ENCODE measurements at places on chromosomes 6 and 20. TPM values are rescaled to one million over a fixed set of nuclear protein-coding genes. Genes with fewer than 3 reads are reported as not detected.

DNA sequence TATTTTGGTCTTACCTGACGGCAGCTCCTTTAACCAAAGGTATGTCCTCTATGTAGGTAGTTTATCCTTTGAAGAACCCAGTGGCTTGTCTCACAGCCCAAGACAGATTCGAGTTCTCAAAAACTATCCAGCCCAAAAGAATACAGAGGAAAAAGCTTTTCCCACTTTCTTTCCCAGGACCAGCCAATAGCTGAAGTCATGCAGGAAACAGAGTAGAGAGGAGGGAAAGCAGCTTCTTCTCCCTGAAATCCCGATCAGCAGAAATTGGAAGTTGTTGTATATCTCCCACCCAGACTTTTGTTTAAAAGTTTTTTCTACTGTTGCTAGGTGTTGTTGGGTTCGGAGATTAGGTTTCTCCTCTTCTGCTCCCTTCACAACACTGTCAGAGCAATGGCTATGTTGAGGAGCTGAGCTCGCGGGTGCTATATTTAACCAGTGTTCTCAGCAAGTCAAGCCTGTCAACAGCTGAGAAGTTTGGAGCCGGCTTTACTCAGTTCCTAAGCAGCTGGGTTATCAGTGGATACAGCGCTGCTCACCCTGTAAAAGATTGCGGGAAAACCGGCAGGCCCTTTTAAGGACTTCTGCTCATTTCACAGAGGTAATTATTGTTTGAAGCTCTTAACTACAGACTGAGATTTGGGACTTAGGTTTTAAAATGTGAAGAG lies at the start of gene FILIP1:
TSS of gene FILIP1 (minus strand) at position 401 of the 665 bp plus-strand sequence. CDS start 78,828 bp downstream, outside the sequence.
- no peak for DNase-seq
- no peaks in the 10 kb centered on the region for H3K36me3 ChIP-seq
- no peak within 1 kb of the TSS for H3K27ac ChIP-seq
- no peaks in the 10 kb centered on the region for H3K27me3 ChIP-seq

- no peak overlapping the region for H3K27ac ChIP-seq
- no peaks in the 10 kb centered on the region for H3K27me3 ChIP-seq
- DNase-seq: no peak
- H3K4me3 ChIP-seq: no peak overlapping the region
- H3K36me3 ChIP-seq: no peaks in the 10 kb centered on the region
Observed at GRCh38 chr6:139145661-139146060, 10.8 kb downstream of the HECA start.

- DNase-seq: no peak
- H3K4me3 ChIP-seq: no peak overlapping the region
- H3K27me3 ChIP-seq: no peaks in the 10 kb centered on the region
- no peaks in the 10 kb centered on the region for H3K4me1 ChIP-seq
- no peaks in the 10 kb centered on the region for H3K36me3 ChIP-seq
- no peak overlapping the region for H3K27ac ChIP-seq
Observed at GRCh38 chr6:10495029-10495428, 26.1 kb upstream of the GCNT2 start.

GRCh38 chr20:62651285-62652021 lies 9.2 kb downstream of the SLCO4A1 start:
- H3K4me1 ChIP-seq: peaks cover 17% of the 10 kb centered on the region
- DNase-seq: no peak
- no peaks in the 10 kb centered on the region for H3K36me3 ChIP-seq
- H3K27ac ChIP-seq: no peak overlapping the region

GRCh38 chr6:45987856-45988255 lies 27.8 kb downstream of the CLIC5 start:
- peaks cover 1% of the 10 kb centered on the region for H3K27me3 ChIP-seq
- DNase-seq: no peak
- H3K27ac ChIP-seq: no peak overlapping the region

DNA sequence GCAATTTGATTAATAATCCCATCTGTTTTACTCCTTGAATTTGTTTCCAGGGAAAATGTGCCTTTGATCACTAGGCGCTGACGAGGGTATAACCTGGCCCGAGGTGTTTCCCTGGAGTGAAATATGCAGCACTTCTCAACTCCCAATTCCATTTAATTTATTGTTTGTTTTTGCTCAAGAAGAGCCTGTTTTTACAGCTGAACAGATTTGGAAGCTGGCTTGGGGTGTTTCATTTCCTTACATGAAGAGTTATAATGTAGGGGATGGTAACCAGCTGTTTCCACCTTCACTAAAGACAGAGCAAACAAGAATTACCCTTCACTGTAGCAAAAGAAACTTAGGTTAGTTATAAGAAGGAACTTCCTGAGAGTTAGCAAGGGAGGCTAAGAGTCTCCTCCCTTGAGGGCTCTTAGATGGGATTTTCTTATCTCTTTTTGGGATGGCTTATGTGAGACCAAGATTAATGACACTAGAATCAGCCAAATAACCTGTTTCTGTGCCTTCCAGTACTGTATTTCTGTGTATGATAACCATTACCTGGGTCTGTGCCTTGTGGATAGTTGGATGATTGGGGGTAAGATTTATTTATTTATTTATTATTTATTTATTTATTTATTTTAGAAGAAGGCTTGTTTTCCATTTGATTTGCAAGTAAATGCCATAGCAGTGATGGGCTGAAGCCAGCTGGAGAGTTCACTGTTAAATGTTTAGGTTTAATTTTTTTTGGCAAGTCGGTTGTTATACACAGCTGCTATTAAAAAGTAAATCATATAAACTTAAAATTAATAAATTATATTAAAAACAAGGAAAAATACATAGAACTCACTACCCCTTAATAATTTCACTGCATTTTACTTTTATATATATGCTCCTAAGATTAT lies 162.2 kb upstream of the BMP2 start:
- H3K4me3 ChIP-seq: no peak overlapping the region
- no peaks in the 10 kb centered on the region for H3K36me3 ChIP-seq
- H3K27me3 ChIP-seq: no peaks in the 10 kb centered on the region
- no peak overlapping the region for H3K27ac ChIP-seq
- no peaks in the 10 kb centered on the region for H3K4me1 ChIP-seq

DNA sequence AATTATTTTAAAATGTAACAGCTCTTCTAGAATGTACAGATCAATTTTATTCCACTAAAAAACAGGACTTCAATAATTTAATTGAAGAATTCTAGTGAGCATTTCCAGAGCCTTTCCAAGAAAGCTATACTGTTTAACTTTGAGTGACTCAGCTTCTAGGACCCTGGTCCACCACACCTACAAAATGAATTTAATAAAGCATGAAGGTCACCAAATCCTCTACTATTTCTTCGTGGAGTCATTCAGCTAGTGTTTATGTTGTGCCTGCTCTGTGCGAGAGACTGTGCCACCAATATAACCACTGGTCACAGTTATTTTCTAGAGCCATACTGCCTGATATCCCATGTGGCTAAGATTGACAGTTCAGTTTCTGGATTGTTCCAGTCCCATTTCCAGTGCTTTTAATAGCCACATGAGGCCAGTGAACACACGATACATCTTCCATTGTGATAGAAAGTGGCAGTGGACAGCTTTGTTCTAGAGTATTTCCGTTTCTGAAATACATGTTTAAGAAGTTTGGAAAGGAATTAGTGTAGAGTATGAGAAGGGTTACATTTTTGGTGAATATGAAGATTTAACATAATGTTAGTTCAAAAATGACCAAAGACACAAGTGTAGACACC lies 160.7 kb downstream of the MTHFD1L start:
- peaks cover 17% of the 10 kb centered on the region for H3K4me1 ChIP-seq
- peaks cover 2% of the 10 kb centered on the region for H3K27me3 ChIP-seq
- no peak overlapping the region for H3K27ac ChIP-seq
- DNase-seq: no peak
- no peak overlapping the region for H3K4me3 ChIP-seq

DNA sequence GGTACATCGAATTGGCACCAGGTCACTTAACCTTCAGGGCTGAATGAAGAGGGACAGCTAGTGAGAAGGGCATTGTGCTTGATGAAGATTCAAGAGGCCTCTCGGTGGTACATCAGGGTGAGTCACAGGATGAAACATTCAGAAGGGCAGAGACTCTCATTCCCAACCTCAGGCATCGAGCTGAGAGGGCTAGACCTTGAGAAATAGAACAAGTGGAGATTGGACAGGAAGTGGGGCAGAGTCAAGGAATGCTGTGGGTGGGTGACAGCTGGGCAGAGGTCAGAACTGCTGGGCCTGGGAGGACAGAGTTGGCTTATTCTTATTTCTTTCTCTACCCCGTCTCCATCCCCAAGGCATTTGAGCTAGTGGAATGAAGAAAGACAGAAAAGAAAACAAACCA lies 126.0 kb downstream of the SCML4 start:
- H3K36me3 ChIP-seq: peaks cover 5% of the 10 kb centered on the region
- no peak overlapping the region for H3K27ac ChIP-seq
- peaks cover 3% of the 10 kb centered on the region for H3K27me3 ChIP-seq
- H3K4me3 ChIP-seq: no peak overlapping the region
- no peak for DNase-seq

DNA sequence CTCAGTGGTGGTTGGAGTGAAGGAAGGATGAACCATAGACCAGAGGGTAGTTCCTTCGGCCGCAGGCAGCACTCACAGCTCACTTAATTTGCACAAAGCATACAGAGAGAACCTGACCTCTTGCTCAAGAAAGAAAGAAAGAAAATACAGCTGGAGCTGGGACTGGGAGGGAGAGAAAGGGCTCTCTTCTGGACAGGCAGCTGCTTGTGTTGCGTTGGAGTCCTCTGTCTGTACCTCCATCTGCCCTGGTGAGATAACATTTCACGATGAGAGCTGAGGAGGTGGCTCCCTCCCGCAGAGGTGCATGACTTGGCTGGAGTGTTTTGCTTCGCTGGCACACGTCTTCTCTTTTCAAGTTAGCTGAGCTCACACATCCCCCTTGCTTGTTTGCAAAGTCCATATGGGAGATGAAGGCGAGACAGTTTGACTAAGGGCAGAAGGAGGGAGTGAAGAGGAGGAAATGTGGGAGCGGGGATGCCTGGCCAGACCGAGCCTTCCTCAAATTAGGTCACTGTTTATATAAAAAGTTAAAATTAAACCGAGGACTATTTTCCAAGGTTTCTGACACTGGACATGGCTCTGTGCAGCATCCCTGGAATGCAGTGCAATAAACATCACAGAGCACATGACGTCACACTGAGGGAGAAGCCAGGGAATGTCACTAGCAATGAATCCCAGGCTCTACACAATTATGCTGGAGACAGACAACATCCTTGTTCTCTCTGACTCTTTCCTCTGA lies 359.4 kb downstream of the CD83 start:
- H3K27ac ChIP-seq: no peak overlapping the region
- no peak for DNase-seq
- H3K4me3 ChIP-seq: no peak overlapping the region
- no peaks in the 10 kb centered on the region for H3K4me1 ChIP-seq
- H3K36me3 ChIP-seq: peaks cover 13% of the 10 kb centered on the region

GRCh38 chr6:118750143-118750542 lies 98.8 kb upstream of the CEP85L start:
- H3K4me1 ChIP-seq: peaks cover 16% of the 10 kb centered on the region
- no peak overlapping the region for H3K27ac ChIP-seq
- H3K4me3 ChIP-seq: no peak overlapping the region
- peaks cover 4% of the 10 kb centered on the region for H3K36me3 ChIP-seq
- H3K27me3 ChIP-seq: no peaks in the 10 kb centered on the region

GRCh38 chr20:57867181-57867803 lies 157.5 kb upstream of the PMEPA1 start:
- DNase-seq: no peak
- no peak overlapping the region for H3K27ac ChIP-seq
- H3K4me3 ChIP-seq: no peak overlapping the region
- peaks cover 4% of the 10 kb centered on the region for H3K36me3 ChIP-seq
- H3K27me3 ChIP-seq: no peaks in the 10 kb centered on the region
- H3K4me1 ChIP-seq: peaks cover 6% of the 10 kb centered on the region

- H3K4me3 ChIP-seq: no peak overlapping the region
- no peaks in the 10 kb centered on the region for H3K36me3 ChIP-seq
- no peaks in the 10 kb centered on the region for H3K27me3 ChIP-seq
- no peaks in the 10 kb centered on the region for H3K4me1 ChIP-seq
- no peak for DNase-seq
Observed at GRCh38 chr6:75397171-75397570, 96.4 kb downstream of the FILIP1 start.

DNA sequence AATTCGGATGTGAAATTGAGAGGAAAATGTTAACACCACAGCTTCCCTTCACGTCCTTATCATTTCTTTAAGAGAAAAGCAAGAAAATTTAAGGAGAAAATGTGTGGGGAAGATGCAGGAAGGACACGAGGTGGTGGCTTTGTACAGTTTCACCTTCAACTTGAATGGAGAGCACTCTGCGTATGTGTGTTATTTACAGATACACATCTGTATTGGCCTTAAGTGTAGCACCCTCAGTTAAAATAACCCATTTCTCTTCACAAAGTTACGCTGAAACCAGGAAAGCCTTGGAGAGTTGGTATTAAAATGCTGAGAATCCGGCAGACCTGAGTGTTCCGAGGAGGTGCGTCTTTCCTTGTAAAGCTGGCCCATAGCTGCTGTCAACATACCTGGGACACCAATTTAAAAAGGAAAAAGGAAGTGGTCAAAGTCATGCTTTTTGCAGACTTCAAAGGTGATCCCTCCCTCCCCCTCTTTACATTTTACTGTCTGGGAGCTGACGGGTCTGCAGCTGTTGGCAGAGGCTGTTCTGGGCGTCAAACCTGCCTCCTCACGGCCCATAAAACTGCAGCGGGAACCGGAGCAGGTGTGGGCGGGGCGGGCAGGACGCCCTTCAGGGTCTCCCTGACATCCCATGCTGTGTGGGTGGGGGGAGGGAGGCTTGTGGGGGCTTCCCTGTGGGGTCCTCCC lies 61.3 kb upstream of the TBXT start:
- no peak overlapping the region for H3K27ac ChIP-seq
- DNase-seq: no peak
- no peaks in the 10 kb centered on the region for H3K4me1 ChIP-seq
- H3K27me3 ChIP-seq: no peaks in the 10 kb centered on the region
- H3K4me3 ChIP-seq: no peak overlapping the region

GRCh38 chr6:25251426-25251825 lies 27.7 kb upstream of the CARMIL1 start:
- H3K4me3 ChIP-seq: no peak overlapping the region
- H3K4me1 ChIP-seq: peaks cover 4% of the 10 kb centered on the region
- peak overlapping the region; percentile 45 for H3K27ac ChIP-seq
- H3K36me3 ChIP-seq: no peaks in the 10 kb centered on the region
- DNase-seq: no peak

DNA sequence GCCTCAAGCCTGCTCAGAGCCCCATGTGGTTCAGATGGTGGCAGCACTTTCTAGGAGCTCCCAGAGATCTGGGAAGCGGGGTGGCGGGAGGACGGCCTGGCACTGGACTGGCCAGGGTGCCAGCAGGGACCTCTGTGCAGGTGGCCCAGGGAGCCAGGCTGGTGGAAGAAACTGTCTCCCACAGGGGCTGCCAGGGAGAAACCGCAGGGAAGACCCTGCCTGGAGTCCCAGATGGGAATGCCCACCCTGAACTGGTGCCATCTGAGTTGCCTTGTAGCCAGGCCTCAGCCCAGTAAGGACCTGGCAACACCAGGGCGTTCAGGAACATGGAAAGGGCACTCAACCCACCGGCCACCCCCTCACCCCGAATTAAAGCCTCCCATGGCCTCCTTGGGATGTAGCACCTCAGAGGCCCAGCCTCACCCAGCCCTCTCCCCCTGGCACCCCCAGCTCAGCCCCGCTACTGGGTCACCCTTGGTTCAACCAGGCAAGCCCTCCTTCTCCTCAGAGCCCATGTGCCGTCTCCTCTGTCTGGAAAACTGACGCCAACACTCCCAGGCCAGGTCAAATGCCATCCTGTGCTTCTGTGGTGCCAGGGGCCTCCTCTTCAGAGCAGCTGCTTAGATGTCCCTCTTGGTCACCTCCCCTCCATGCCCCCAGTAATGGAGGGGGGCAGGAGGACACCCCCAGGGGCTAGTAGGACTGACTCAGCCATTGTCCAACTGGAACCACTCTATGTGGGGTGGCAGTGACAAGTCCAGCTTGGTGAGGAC lies 5.9 kb upstream of the C20orf144 start:
- peaks cover 27% of the 10 kb centered on the region for H3K4me1 ChIP-seq
- no peaks in the 10 kb centered on the region for H3K36me3 ChIP-seq
- H3K4me3 ChIP-seq: no peak overlapping the region
- peaks cover 9% of the 10 kb centered on the region for H3K27me3 ChIP-seq
- H3K27ac ChIP-seq: no peak overlapping the region

Gene C6orf89
- total RNA-seq: 57.0 TPM

Gene OR2H2
- not detected for total RNA-seq

Measured in glutamatergic neuron (in vitro differentiated cells).